ENCODE measurements at places on chromosomes 12 and 14.

GRCh38 chr14:63777024-63777423 is 49.2 kb upstream of the SGPP1 start:
- DNase-seq = no peak

DNA sequence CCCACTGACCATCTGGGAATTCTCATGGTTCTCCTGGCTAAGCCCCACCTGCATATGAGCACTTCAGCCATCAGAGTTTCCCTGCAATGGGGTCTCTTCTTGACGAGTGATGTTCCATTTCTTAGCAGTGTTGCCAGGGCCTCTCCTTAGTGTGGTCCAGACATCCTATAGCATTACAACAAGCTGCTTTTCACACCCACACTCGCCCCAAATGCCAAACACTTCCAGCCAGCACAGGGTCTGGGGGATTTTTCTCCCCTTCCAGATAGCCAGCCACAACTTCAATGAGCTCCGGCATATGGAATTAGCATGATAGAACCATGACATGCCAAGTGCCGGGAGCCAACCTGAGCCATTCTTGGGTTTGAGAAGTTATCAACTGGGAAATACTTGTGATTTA is 267.4 kb downstream of the ZFP36L1 start:
- no peak for DNase-seq

DNA sequence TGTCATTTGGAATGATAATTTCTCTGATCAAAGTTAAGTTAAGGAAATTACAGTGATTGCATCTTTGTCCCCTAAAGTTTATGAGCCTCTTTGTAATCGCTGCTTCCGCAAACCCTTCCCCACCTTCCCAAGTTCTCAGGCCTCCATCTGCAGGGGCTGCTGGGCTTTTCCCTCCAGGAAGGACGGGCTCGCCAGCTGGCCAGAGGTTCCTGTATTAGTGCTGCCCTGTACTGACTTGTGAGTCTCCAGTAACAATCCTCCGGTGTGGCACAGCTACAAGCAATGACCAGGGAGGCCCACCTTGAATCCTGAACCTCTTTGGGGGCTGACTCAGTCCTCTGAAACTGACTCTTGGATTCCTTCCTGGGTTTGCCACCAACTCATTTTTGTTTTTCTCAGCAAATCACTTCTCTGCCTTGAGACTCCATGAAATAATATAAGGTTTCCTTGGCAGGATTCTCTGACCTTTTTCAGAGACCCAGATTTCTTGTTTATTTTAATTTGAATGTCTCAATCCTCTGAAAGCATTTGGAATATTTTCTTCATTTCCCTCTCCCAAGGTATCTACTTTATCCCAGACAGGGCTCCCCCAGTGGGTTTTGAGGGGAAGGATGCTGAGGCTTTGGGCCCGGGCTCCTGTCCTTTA is 398.6 kb downstream of the ZFP36L1 start:
- no peak for DNase-seq

DNA sequence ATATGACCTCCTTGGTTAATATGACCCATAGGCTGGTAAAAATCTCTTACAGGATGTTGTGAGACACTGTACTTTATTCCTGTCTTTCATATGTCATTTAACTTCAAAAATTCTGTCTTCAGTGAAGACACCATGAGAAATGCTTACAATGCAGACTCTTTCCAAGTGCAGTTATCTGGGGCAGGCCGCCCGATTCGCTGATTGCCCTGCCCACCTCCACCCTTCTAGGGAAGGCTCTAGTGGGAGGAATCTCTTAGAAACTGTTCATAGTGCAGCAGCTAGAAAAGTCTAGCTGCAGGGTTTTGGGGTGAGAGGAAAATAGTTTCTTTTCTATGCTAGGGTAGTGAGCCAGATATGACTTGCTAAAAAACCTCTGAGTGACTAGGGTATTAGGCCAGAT is 15.0 kb upstream of the CIPC start:
- DNase-seq = no peak

DNA sequence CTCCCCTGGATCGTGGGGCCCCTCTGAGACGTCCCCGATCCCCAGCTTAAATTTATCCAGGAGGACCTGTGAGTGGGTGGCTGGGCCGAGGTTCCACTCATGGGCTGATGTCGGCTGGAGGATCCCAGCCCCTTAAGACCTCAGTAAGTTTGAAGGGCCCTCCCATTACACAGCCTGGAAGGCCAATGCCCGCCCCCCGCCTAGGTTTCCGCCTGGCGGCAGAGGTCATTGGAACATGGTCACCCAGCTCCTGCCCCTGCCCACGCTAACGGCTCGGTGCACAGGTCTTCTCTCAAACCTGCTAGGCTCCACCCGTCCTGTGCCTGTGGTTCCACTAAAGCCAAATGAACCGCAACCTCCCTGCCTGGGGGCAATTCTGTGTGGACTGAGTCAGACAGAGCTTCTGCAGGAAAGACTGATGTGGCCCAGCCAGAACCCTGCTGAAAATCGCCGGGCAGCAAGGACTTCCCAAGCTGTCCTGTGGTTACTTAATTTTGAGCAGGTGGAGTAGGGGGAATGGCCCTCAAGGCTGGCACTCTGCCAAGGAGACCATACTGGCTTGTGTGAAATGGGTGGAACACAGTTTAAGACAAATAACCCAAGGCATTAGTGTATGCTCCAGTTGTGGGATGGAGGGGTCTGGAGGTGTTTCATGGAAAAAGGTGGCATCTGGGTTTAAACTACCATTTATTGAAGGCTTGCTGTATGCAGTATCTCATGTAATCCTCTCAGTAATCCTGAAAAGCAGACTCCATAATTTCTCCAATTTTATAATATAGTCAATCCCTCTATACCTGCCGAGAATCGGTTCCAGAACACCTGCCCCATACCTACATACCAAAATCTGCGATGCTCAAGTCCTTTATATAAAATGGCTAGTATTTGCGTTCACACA is 903 bp upstream of the NT5DC3 start:
- peak; percentile 22 for DNase-seq

DNA sequence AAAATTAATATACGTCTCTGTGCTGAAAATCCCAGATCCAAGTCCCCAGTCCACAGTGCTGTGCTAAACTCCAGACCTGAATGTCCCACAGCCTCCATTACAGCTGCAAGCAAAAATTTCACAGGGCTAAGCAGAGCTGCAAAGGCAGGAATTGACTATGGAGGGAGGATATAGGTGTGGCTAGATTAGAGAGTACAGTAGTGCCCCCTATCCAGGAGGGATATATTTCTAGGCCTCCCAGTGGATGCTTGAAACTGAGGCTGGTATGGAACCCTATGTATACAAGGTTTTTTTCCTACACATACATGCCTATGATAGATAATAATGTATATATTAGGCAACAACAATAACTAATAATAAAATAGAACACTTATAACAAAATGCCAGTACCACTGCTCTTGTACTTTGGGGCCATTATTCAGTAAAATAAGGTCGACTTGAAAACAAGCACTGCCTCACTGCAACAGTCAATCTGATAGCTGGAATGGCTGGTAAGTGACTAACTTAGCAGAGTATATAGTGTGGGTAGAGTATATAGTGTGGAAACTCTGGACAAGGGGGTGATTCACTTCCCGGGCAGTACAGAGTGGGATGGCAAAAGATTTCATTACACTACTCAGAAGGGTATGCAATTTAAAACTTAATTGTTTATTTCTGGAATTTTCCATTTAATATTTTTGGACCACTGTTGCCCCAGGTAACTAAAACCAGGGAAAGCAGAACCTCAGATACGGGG is 82.7 kb downstream of the C14orf132 start:
- no peak for DNase-seq

- no peak for DNase-seq
Observed at GRCh38 chr12:117521346-117521745, 159.9 kb upstream of the NOS1 start.

DNA sequence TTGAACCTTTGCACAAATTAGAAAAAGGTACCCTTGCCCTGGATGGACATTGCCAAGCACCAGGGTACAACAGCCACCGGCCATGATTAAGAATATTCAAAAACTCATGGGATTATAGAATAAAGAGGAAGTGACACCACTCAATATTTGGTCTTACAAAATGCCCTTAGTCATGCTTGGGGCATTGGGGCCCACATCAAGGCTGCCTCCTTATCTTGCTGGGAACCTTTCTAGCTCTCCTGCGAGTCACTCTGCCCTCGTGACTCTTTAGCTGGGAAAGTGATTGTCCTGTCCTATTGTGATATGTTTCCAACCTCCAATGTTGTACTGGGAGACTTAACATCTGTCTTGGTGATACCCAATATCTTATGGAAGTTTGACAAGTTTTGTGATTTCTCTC is 57.8 kb downstream of the GTF2A1 start:
- DNase-seq = no peak

GRCh38 chr14:102940729-102941362 is 18.4 kb downstream of the AMN start:
- DNase-seq = no peak

GRCh38 chr12:1613860-1614259 is 15.2 kb upstream of the WNT5B start:
- DNase-seq = no peak

DNA sequence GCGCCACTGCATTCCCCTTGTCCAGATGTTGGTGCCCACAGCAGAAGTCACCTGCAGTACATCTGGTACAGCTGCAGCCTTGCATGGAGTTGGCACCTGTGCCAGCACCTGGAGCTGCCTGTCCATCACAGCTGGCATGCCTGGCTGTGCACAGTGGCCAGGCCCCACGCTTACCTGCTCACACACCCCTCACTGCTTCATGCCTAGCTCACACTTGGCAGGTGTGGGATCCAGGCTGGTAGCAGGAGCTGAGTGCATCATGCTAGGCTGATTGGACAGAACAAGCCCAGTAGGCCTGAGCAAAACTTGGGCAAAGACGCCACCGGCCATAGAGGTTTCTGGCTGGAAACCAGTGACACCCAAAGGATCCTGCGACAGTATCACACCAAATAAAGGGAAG is 402.8 kb downstream of the FOXG1 start:
- DNase-seq = no peak

- no peak for DNase-seq
Observed at GRCh38 chr14:32846821-32847365, 91.8 kb upstream of the NPAS3 start.

DNA sequence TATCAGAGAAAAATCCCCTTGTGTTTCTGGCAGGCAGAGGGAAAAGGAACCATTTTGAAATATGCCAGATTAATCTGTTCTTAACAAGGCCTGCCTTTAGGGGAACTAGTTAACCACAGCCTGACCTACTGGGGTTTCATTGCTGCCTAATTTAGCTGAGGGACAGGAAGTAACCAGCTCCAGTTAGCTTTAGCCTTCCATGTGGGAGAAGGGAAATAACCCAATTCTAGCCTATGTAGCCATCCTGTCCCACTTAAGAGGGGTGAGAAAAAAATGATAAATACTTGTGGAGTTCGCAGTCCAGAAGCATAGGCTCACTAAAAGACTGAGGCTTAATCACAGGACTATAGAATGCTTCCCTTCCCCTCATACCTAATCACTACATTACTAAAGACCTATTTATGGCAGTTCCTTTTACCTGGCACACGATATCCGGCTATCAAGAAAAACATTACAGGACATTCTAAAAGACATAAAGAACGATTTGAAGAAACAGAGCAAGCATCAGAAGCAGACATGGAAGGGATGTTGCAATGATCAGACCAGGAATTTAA is 22.8 kb downstream of the COX8C start:
- DNase-seq = no peak

DNA sequence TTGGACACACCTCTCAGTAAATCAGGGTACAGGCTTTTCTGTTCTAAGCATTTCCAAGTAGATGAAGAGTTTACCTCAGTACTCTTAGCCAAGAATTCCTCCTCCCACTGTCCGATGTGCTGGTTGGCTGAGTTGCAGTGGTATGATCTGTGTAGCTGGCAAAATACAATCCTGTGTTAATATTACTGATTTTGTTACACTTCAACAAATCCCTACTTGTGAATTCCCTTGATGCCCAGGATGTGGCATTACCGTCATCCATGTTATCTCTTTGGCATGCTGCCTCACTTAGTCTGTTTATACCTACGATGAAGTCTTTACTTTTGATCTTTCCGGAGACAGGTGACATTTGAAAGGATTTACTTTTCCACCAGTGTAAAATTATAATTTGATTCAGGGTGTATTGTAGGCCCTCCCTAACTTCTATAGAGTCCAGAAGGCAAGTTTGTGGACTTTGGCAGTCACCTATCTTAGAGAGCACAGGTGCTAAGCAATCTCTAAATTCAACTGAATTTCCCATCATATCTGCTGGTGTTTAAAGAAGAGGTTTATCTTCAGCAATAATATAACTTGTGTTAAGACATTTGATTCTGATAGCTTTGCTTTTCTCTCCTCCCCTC is 10.1 kb downstream of the CCDC196 start:
- no peak for DNase-seq

DNA sequence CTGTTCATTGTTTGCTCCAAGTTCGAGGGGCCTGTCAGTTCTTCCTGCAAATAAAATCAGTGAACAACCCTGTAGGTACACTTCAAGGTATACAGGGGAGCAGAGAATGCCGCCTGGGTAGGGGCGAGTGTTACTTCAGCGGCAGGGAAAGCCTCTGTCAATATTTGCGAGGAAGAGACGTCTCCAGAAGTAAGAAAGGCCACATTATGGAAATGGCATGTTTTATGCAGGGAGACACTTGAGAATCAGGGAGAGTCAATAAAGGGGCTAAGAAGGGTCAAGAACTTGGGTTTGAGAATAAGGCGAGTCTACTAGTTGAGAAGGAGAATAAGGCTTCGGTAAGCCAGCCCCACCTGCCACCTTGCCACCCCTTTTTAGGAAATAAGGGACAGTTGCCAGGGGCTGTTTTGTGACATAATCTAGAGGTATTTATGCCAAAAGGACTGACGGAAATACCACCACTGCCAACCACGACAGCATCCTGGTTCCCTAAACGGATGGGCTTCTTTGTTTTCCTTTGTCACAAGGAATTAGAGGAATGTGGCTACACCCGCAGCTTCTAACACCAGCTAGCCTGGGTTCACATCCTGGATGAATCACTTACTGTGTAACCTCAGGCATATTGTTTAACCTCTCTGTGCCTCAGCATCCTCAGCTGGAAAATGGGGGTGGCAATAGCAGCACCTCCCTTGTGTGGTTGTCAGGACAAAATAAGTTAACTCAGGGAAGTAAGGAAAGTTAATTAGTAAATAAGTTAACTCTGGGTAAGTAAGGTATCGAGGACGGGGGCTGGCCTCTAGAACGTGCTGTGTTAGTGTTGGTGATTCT is 67.7 kb downstream of the EID3 start:
- no peak for DNase-seq

- DNase-seq = peak; percentile 65
Observed at GRCh38 chr14:106511006-106511799, 984.8 kb downstream of the TMEM121 start.

GRCh38 chr14:61343991-61344405 is 22.6 kb downstream of the PRKCH start:
- peak; percentile 60 for DNase-seq
